ENCODE measurements at places on chromosomes 4 and X.

- no peak for DNase-seq
Observed at GRCh38 chr4:147286846-147287587, 193.9 kb upstream of the EDNRA start.

GRCh38 chr4:22485737-22486136 is 30.1 kb downstream of the ADGRA3 start:
- DNase-seq = no peak

GRCh38 chr4:136793848-136794247 is 738.4 kb downstream of the PCDH18 start:
- no peak for DNase-seq

DNA sequence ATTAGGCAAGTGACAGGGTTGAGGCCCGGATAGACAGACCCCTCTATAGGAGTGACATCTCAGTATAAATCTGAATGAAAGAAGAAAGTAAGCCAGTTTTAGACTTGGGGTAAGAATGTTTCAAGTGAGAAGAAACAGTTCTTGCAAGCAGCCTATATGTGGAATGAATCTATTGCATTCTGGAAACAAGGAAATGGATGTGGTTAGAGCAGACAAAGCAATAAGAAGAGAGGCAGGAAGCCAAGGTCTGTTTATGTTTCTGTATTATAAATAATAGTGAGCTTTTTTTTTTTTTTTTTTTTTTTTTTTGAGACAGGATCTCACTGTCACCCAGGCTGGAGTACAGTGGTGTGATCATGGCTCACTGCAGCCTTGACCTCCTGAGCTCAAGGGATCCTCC is 255.8 kb downstream of the UNC5C start:
- no peak for DNase-seq

DNA sequence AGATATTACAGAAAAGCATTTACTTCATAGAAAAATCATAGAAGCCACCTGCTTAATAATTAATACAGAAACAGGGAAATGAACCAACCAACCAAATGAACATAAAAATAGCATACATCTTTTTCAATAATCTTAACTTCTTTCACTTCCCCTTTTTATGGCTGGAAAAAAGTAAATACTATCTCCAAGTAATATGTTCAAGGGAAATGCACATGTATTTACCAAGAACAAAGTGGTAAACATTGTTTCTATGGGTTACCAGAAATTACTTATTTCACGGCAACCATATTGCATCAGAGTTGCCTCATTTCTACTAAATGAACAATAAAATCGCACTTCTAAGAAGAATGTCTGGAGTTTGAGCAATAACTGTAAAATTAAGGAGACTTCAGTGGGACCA is 321.3 kb downstream of the TMA16 start:
- DNase-seq = no peak

- DNase-seq = no peak
Observed at GRCh38 chr4:732911-733630, 27.4 kb downstream of the PCGF3 start.

GRCh38 chr4:11051181-11051580 is 366.6 kb upstream of the CLNK start:
- no peak for DNase-seq

- DNase-seq = no peak
Observed at GRCh38 chr4:1238676-1239000, 10.3 kb downstream of the CTBP1 start.

GRCh38 chrX:112571388-112571787 is 108.3 kb downstream of the LHFPL1 start:
- DNase-seq = no peak

Data from stimulated activated CD8-positive, alpha-beta memory T cell treated with anti-CD3 and anti-CD28 coated beads, Interleukin-4, amount 100 ng/mL, for 1 hour (primary cell).